ENCODE measurements at places on chromosomes 13 and 19.

- no peak for DNase-seq
Measured at GRCh38 chr13:75285310-75285709, 196.7 kb downstream of the TBC1D4 start.

DNA sequence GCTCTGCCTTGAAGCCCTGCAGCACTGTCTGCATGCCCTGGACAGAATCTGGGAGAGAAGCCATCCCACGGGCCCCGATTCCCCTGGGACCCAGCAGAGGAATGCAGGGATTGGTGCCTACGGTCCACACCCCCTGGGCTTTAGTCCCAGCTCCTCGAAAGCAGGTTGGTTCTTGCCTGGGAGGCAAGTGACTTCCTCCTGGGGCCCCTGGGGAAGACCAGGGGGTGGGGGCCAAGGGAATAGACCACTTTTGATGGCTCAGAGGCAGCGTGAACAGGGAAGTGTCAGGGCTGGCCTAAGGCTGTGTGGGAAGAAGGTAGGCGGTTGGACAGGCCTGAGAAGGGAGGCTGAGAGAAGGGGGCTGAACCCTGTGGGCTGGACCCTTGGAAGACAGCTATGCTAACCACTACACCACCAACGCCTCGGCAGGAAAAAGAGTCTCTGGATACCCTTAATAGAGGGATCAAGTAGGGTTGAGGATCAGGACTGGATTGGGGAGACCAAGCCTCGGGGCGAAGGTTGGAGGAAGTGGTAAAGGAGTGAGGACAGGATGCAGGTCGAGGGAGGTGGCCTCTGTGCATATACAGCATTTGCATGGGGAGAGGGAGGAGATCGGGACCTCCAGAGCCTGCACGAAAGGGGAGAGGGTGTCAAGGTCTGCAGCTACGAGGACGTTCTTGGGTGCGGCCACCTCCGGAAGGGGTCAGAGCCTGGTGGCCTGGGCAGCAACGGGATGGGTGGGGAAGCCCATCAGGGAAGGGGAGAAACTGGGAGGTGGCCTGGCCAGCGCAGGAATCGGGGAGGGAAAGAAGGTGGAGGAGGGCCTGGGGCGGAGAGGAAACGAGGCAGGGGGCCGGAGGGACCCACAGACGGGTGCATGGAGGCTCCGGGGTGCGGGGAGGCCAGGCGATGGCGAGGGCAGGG lies 709 bp downstream of the DPP9 start:
- DNase-seq = no peak

GRCh38 chr19:23699521-23699860 lies 12.5 kb upstream of the ZNF675 start:
- no peak for DNase-seq

GRCh38 chr13:40185414-40185813 lies 481.0 kb downstream of the FOXO1 start:
- no peak for DNase-seq

GRCh38 chr13:71860547-71861138 lies 6.4 kb downstream of the DACH1 start:
- no peak for DNase-seq

DNA sequence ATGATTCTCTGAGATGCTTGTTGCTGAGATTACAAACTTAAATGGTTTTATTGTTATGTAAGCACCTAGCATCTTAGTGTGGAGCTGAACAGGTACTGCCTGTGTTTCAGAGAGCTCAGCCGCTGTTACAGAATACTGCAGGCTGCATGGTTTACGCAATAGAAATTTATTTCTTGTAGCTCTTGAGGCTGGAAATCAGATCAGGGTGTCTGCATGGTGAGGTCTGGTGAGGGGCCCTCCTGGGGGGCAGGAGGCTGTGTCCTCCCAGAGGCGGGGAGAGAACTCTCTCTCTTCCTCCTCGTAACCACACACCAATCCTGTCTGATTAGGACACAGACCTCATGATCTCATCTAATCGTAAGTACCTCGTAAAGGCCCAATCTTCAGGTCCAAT lies 13.1 kb downstream of the ATP11A start:
- no peak for DNase-seq

GRCh38 chr13:33940898-33941297 lies 122.9 kb downstream of the RFC3 start:
- no peak for DNase-seq

- no peak for DNase-seq
Measured at GRCh38 chr13:105569816-105570215, 965.6 kb downstream of the EFNB2 start.

GRCh38 chr19:13104848-13105711 lies 2.4 kb upstream of the LYL1 start:
- DNase-seq = no peak

GRCh38 chr19:1647501-1648458 lies 4.6 kb downstream of the TCF3 start:
- no peak for DNase-seq

DNA sequence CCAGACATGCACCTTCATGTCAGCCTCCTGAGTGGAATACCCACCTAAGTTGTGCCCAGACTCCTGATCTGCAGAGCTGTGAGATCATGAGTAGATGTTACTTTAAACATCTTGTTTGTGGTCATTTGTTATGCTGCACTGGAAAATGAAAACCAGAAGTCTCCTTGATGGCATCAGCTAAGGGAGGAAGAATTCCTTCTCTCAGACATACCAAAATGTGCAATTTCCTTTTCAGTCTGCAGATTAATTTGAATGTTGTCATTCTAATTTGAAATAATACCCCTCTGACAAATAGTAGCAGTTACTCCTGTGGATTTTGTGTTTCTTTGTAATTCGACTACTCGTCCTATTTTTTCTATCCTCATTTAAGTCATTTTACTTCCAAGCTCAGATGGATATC lies 59.3 kb downstream of the ITGBL1 start:
- DNase-seq = no peak

DNA sequence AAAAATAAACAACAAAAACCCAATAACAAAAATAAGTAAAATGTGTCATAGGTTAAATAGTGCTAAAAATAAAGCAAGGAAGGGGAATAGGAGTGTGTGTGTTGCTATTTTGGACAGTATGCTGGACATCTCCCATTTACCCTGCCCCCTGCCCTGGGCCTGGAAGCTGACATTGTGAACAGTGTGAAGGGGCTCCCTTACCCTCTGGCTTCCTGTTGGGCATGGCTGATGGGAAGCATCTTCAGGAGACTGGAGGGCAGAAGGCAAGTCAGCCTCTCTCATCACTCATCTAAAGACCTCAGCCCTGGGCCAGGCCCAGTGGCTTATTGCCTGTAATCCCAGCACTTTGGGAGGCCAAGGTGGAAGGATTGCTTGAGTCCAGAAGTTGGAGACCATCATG lies 26.7 kb downstream of the KCTD15 start:
- DNase-seq = no peak

DNA sequence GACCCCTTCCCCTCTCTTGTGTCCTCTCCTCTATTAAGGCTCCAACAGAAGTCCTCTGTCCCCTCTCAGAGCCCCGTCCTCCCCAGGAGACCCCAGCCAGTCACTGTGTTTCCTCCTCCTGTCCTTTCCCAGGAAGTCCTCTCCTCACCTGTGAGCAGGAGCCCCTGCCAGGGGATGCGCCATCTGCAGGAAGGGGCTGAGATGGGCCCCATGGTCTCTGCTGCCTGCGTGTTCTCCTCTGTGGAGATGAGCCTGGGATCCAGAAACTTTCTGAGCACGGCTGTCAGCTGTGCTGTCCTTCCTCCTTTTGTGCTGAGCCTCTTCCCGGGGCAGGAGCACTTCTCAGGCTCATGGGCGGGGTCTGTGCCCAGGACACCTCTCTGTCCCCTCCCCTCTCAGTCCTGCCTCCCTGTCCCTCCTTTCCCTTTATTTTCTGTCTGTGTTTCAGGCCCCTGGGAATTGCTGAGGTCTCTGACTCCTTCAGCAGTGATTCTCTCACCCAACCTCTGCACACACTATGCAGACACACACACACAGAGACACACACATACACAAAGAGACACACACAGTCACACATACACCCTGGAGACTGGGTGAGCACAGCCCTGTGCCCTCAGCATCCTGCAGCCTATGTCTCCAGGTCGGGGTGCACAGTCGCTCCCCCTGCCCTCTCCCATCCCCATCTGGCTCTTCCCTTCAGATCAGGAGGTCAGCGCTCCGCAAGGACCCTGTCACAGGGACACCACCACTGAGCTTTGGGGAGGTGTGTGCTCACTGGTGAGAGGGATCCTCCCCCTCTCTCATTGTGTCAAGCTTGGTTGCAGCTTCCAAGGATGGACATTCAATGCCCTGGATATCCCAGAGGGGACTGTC lies at the start of gene CEACAM8:
Gene CEACAM8, minus strand, starts transcription at position 308 of the 873 bp plus-strand sequence. Its CDS starts 96 bp downstream, at position 212.
- no peak for DNase-seq

DNA sequence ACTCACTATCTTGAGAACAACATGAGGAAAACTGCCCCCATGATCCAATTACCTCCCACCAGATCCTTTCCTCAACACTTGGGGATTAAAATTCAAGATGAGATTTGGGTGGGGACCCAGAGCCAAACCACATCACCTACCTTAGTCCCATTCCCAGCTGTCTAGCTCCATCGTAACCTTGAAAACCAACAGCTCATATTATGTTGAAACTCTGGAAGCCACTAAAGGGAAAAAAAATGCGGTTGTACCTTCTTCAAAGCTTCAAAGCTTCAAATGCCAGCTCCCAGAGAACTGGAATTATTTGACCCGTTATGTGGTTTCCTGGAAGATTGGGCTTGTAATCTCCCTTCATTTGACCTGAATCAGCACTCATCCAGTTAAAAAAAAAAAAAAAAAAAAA lies 223.1 kb upstream of the GPC6 start:
- no peak for DNase-seq

DNA sequence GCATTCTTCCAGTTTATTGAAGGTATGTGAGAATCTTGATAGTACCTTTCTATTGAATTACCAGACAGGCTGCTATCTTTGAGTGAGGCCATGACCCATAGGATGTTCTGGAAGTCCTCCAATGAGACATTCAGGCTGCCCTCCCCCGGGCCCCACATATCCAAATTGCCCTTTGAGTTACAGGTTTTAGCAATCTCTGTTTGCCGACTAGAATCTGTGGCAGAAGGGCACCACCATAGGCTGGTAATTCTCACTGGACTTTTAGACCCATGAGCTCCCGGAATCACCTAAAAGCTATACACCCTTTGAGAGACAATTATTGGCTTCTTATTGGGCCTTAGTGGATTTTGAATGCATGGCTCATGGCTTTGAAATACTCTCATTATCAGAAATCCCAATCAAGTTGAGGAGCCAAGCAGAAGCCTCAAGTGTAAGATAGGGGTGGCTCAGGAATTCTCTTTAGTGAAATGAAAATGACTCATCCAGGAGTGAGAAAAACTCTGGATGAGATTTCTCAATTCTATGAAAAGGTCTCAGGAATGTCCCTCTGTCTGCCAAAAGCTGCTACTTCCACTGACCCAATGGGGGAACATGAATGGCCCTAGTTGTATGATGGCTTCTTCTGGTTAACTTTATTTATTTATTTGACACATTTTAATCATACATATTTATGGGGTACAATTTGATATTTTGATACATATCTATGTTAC lies 172.1 kb upstream of the CSNK1A1L start:
- DNase-seq = no peak

- no peak for DNase-seq
Measured at GRCh38 chr19:55474269-55475265, 1.9 kb upstream of the ZNF628 start.

DNA sequence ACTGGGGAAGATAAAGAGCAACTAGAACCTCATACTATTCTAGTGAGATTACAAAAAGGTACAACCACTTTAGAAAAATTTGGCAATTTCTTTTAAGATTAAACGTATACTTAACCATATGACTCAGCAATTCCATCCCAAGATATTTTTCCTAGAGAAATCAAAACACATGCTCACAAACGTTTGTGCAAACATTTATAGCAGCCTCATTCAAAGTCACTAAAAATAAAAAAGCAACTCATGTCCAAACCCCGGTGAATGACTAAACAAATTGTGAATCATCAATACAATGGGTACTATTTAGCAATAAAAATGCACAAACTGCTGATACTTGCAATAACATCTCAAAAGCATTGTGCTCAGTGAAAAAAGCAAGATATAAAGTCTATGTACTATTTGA lies 121.5 kb downstream of the FRY start:
- no peak for DNase-seq

- no peak for DNase-seq
Measured at GRCh38 chr19:1252221-1252820, 3.9 kb downstream of the MIDN start.

DNA sequence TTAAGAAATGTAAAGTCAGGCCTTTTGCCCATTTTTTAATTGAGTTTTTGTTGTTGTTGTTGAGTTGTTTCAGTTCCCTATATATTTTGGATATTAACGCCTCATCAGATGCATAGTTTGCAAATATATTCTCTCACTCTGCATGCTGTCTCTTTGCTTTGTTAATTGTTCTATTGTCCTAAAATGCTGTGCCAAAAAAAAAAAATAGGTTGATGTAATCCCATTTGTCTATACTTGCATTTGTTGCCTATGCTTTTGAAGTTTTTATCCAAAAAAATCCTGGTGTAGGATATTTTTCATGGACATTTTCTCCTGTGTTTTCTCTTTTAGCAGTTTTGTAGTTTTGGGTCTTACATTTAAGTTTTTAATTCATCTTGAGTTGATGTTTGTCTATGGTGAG lies 163.3 kb upstream of the STARD13 start:
- DNase-seq = no peak

DNA sequence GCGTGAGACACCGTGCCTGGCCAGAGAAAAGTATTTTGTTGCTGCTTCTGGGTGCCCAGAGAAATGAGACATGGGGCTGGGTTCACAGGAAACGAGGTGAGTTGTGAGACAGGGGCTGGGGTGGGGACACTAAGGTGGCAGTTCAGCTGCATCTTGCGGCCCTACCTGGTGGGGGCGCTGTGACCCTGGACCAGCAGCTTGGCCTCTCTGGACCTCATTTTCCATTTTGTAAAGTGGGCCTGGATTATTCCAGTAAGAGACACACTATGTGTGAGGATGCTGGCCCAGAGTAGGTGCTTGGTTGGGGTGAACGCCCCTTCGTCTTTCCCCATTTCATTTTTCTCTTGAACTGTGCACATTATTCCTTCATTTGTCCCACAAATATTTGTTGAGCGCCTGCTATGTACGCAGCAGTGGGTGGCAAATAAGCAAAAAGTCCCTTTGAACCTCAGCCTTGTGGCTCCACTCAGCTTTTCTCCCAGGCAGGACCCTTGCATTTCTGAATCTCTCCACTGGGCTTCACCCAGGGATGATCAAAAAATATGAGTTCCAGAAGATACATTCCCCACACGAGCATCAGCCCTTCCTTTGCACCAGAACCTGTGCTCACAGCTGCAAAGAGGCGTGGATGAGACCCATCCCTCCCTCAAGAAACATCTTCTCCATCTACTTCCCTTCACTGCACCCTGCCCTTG lies 26.6 kb upstream of the OR10H1 start:
- DNase-seq = no peak

- no peak for DNase-seq
Measured at GRCh38 chr13:77222909-77223308, 104.0 kb downstream of the MYCBP2 start.

DNA sequence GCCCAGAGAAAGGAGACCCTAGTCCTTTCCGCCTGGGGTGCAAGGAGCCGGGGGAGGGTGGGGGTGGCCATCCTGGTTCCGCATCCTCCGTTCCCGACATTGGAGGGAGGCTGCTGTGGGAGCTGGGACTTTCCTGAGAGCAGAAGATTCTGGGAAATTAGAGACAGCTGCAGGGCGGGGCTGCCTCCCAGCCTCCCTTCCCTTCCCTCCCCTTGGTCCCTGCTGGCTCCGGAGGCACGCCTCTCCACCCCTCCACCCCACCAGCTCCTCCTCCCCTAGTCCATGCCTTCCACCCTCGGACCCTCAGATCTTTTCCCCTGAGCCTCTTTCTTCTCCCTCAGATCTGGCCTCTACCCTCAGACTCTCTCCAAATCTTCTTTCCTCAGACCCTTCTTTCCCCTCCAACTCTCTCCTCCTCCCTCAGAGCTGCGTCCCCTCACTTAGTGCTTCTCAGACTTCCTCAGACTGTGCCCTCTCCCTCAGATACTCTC lies 3.1 kb upstream of the BCL3 start:
- no peak for DNase-seq

- DNase-seq = no peak
Measured at GRCh38 chr13:111650626-111651025, 330.2 kb downstream of the TEX29 start.

Data from stimulated activated CD4-positive, alpha-beta T cell treated with anti-CD3 and anti-CD28 coated beads, Interleukin-1b, Interleukin-23, amount 100 ng/mL, for 1 hour (primary cell).